ENCODE measurements at places on chromosomes 2 and 18.

GRCh38 chr18:49677762-49678413 lies 116.0 kb downstream of the LIPG start:
- DNase-seq = no peak

GRCh38 chr18:45775241-45775676 lies 50.2 kb upstream of the SIGLEC15 start:
- peak; percentile 56 for DNase-seq

GRCh38 chr2:240033330-240033678 lies 3.1 kb upstream of the OR6B2 start:
- DNase-seq = no peak

- DNase-seq = no peak
Observed at GRCh38 chr18:35284841-35285240, 5.2 kb downstream of the ZSCAN30 start.

- no peak for DNase-seq
Observed at GRCh38 chr2:75560768-75561565, at the start of gene EVA1A. EVA1A (minus strand) TSS chr2:75560939; CDS start chr2:75518140, 42,799 bp downstream.

DNA sequence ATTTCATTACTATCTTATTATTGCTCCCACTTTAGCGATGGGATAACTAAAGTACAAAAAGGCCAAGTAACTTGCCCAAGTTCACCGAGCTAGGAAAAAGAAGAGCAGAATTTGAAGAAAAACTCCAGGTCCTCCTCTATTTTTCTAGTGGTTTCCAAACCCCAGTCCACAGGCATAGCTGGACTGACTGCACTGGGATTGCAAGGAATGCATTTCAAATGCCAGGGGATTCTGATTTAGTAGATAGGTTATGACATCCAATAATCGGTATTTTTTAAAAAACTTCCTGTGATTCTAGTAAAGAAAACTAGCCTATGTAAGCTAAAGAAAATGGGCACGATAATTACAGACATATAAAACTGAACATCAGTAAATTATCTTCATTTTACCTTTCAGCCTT lies 62.7 kb upstream of the GALNT5 start:
- no peak for DNase-seq

- no peak for DNase-seq
Observed at GRCh38 chr18:54052732-54053429, 171.6 kb downstream of the MBD2 start.

- DNase-seq = no peak
Observed at GRCh38 chr18:10604182-10604581, 78.4 kb downstream of the NAPG start.

DNA sequence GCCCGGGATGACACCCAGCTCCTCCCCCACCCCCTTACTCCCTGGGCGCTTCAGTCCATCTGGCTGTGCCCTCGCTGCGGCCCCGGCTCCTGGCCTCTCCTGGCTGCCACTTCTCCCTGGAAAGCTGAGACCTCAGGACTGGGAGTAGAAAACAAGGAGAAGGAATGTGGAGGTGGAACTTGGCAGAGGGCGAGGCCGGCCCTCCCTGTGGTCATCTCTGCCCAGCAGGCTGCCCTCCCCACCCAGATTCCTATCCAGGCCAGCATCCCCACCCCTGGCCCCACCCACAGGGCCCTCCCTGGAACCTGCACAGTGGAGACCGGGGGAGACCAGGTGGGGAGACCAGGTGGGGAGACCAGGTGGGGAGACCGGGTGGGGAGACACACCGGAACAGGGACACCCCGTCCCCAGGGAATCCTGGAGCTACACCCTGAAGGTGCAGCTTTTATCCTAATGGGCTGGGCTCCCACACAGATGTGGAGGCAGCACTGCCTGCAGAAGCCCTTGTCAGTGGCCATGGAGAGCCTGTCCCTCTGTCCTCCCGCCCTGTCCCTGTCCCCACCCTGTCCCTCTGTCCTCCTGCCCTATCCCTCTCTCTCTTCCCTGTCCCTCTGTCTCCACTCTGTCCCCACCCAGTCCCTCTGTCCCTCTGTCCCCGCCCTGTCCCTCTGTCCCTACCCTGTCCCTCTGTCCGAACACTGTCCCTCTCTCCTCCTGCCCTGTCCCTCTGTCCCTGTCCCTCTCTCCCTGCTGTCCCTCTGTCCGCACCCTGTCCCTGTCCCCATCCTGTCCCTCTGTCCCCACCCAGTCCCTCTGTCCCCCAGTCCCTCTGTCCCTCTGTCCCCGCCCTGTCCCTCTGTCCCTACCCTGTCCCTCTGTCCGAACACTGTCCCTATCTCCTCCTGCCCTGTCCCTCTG lies 157.1 kb downstream of the PXDN start:
- no peak for DNase-seq

GRCh38 chr2:26707747-26708146 lies 15.2 kb downstream of the KCNK3 start:
- DNase-seq = no peak

- DNase-seq = no peak
Observed at GRCh38 chr2:75033516-75033915, 75.1 kb downstream of the POLE4 start.

DNA sequence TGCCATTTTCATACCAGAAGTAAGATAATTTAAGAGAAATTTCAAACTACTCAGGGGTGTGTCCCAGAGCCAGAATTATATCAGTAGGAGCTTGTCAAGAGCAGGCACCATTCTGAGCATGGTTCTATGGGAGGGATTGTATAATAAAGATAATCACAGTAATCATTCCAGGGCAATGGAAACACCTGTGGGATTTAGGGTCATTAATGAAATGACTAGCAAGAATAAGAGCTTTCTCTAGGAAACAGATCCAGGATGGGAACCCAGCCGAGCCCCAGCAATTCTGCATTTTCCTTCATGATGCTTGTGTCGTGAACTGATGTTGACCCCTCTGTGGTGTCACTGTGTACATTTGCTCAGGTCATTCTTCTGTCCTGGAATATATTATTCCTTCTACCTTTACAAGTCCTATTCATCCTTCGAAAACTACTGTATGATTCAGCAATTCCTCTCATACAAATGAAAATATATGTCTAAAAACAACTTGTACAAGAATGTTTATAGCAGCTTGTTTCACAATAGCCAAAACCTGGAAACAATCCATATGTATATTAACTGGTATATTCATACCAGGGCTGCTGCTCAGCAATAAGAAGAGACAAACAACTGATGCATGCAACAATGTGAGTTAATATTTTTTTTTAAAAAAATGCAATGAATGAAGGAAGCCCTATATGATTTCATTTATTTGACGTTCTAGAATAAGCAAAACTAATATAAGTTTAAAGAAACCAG lies 687.8 kb upstream of the KLHL29 start:
- no peak for DNase-seq

GRCh38 chr2:168515502-168515901 lies 59.4 kb downstream of the CERS6 start:
- DNase-seq = no peak

DNA sequence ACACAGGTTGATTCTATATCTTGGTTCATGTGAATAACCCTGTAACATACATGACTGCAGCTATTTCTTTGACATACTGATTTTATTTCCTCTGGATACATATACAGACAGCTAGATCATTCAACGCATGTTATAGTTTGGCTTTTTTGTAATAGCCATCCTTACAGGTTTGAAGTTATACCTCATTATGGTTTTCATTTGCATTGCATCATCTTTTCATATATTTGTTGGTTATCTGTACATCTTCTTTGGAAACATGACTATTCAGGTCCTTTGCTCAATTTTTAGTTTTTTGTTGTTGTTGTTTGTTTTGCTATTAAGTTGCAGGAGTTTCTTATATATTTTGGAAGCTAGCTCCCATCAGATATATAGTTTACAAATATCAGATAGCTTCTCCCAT lies 276.2 kb upstream of the NETO1 start:
- no peak for DNase-seq

- no peak for DNase-seq
Observed at GRCh38 chr2:28362991-28363521, 29.6 kb upstream of the FOSL2 start.

DNA sequence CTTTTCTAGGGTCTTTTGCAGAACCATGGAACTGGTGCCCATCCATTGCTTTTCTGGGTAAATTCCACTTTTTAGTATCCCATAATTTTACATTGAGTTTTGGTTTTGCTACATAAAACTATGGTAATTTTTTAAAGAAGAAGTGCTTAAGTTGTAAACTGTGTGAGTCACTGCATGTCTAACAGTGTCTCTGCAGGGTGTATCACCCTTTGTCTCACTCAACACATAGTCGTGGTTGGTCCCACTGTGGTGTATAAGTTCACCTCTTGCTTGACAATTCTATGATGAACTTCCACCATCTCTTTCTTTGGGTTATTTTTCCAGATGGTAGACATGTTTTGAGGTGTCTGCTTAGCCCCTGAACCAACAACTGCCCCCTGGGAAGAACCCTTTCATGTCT lies 10.5 kb downstream of the SCTR start:
- no peak for DNase-seq

DNA sequence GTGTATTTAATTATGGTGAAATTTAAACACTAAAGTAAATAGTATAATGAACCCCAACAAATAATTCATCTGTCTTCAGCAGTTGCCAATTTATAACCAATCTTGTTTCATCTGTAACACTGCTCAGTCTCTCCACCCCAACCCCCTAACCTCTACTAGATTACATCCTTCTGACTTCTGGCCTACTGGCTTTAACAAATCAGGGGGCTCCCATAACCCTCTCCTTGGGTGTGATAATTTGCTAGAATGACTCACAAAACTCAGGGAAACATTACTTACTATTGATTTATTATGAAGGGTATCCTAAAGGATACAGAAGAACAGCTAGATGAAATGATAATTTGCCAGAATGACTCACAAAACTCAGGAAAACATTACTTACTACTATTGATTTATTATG lies 50.7 kb downstream of the PIK3C3 start:
- DNase-seq = no peak

- no peak for DNase-seq
Observed at GRCh38 chr2:226934546-226935201, 98.8 kb downstream of the RHBDD1 start.

GRCh38 chr2:16109368-16109820 lies 169.0 kb downstream of the MYCN start:
- no peak for DNase-seq

DNA sequence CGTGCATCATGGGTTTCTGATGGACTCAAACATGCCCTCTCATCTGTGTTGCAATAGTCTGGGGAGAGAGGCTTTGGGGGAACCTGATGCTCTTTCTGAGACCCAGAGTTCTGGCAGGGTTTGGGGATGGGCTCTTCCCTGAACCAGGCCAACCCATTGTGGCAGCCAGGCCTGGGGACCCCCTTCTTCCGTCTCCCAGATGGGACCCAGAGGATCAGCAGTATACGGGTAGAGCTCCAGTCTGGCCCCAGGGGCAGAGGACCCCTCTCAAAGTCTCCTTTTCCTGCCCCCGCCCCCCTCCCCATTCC lies 333.7 kb downstream of the DYSF start:
- DNase-seq = no peak

DNA sequence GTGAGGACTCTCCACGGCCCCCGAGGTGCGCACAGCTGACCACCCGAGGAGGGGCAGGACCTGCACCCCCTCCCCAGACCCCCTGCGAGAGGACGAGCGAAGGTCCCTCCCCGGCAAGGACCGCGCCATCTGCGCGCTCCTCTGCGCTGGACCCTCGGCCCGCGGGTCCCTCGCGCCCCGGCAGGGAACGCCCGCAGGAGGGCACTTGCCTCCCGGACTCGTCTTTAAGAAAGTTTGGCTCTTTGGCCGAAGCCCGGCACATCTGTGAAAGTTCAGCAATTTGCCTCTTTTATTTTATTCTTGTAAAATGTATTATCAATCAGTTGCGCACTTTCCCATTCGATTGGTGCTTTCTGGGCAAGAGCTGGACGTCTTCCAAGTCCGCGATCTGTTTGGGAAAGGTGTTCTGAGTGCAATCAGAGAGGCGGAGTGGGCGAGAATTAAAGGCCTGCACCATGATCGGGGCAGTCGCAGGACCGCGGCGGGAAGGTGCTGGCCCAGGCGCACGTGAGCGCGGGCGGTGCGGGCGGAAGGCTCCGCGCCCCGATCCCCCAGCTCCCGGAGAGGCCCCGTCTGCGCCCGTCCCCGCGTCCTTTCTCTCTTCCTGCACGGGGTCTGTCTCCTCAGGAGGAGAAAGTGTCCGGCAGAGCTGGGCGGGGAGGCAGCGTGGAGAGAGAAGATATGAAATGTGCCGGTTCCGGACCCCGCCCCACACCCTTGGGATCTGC lies 1.6 kb upstream of the ALKAL2 start:
- no peak for DNase-seq

- DNase-seq = no peak
Observed at GRCh38 chr18:35005963-35006577, 35.1 kb upstream of the MAPRE2 start.

GRCh38 chr2:164967361-164967760 lies 12.0 kb upstream of the SLC38A11 start:
- no peak for DNase-seq

DNA sequence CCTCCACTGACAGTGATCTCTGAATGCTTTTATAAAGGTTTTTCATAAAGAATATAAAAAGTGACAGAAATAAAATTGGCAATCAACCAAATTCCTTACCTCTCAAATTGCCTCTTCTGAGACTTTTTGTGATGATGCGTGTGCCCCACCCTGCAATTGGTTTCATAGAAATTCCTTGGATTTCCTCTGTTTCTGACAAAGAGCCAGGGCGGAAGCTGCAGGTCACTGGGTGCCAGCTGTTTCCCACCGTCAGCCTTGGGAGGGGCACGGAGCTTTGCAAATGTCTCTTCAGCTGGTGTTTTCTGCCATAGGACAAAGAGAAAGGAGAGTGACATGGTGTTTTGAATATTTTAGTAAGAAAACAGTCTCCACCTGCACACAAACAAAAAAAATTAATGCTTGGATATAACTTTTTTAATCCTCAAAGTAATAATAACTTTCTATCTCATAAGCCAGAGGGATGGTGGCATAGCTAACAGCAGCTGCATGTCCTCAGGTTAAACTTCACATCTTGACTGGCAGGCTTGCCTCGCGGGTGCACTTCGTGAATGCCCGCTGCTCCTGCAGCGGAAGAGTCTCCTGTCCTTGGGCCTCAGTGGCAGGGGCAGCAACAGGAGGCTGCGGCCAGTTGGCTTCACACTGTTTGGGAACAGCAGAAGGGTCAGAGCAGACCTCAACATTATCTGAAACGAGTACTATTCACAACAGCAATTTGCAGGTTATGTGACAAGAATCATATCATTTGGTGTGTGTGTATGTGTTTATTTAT lies 24.7 kb downstream of the AGAP1 start:
- DNase-seq = no peak

- no peak for DNase-seq
Observed at GRCh38 chr2:169426069-169426663, 53.1 kb upstream of the BBS5 start.

DNA sequence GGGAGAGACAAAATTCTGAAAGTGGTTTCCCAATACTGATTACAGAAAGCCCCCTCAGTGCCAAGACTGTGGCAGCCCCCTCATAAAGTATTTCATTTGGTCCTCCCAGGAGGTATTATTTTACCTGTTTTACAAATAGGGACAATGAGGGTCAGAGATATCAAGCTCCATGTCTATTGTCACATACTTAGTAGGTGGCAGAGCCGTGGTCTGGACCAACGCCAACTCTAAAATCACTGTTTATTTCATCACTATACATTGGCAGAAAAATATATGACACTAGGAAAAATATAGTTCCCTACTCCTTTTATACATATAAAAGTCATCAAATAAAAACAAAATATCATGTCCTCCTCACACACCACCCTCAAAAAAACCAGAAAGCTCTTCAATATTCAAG lies 68.6 kb downstream of the DHRS9 start:
- no peak for DNase-seq

All from activated CD4-positive, alpha-beta T cell treated with anti-CD3 and anti-CD28 coated beads, Interleukin-2, amount 50 U/mL, for 1 hour (primary cell).